ENCODE measurements at places on chromosomes 11 and 22. TPM values are rescaled to one million over a fixed set of nuclear protein-coding genes. Genes with fewer than 3 reads are reported as not detected.

Gene IGSF22
- not detected for total RNA-seq

Gene FADS3
- 118 TPM for total RNA-seq

Gene PIWIL4
- total RNA-seq = 1.2 TPM

Gene KCNJ1
- not detected for total RNA-seq

Gene TMPRSS5
- total RNA-seq = 1.6 TPM

- H3K27ac ChIP-seq = no peak overlapping the region
- peaks cover 8% of the 10 kb centered on the region for H3K4me1 ChIP-seq
- no peak for DNase-seq
- H3K27me3 ChIP-seq = peaks cover 33% of the 10 kb centered on the region
- no peak overlapping the region for H3K4me3 ChIP-seq
Observed at GRCh38 chr11:119352857-119353260, 6.4 kb upstream of the MFRP start.

GRCh38 chr11:122230385-122230755 lies 114.4 kb upstream of the BLID start:
- H3K4me3 ChIP-seq = no peak overlapping the region
- H3K27me3 ChIP-seq = peaks cover 15% of the 10 kb centered on the region
- H3K36me3 ChIP-seq = no peaks in the 10 kb centered on the region
- peaks cover 7% of the 10 kb centered on the region for H3K4me1 ChIP-seq

- peaks cover 16% of the 10 kb centered on the region for H3K4me1 ChIP-seq
- no peaks in the 10 kb centered on the region for H3K36me3 ChIP-seq
- H3K27ac ChIP-seq = no peak overlapping the region
- H3K27me3 ChIP-seq = peaks cover 9% of the 10 kb centered on the region
- peak overlapping the region; percentile 18 for H3K4me3 ChIP-seq
- DNase-seq = no peak
Observed at GRCh38 chr11:63918507-63919191, 1.7 kb upstream of the RCOR2 start.

GRCh38 chr11:2305140-2305778 lies 3.4 kb downstream of the TSPAN32 start:
- peak overlapping the region; percentile 99 for H3K27ac ChIP-seq
- H3K27me3 ChIP-seq = no peaks in the 10 kb centered on the region
- no peaks in the 10 kb centered on the region for H3K36me3 ChIP-seq

DNA sequence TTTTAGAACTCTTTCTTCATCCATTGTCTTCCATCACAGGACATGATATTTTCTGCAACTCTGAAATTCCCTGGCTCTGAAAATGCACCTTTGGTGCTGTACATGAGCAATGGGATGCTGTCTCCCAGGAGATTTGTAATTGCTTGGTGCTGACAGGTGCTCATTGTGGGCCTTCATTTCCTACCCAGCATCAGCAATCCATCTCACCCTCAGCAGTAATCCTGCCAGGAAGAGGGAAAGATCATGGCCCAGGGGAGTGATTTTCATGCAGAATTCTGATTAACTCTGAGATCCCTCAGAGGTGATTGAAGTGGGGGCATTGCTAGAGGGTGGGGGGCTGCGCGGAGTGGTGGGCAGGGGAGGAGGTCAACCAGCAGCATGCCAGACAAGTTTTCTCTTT lies 651.7 kb downstream of the NELL1 start:
- H3K4me3 ChIP-seq = no peak overlapping the region
- H3K27ac ChIP-seq = no peak overlapping the region
- no peak for DNase-seq
- no peaks in the 10 kb centered on the region for H3K27me3 ChIP-seq
- no peaks in the 10 kb centered on the region for H3K4me1 ChIP-seq
- H3K36me3 ChIP-seq = no peaks in the 10 kb centered on the region

- peaks cover 2% of the 10 kb centered on the region for H3K4me1 ChIP-seq
- peaks cover 22% of the 10 kb centered on the region for H3K27me3 ChIP-seq
- no peak overlapping the region for H3K4me3 ChIP-seq
- no peaks in the 10 kb centered on the region for H3K36me3 ChIP-seq
Observed at GRCh38 chr11:117833401-117833891, 8.9 kb upstream of the FXYD2 start.

GRCh38 chr11:43489869-43490465 lies 131.2 kb downstream of the TTC17 start:
- no peaks in the 10 kb centered on the region for H3K27me3 ChIP-seq
- H3K27ac ChIP-seq = no peak overlapping the region
- H3K4me3 ChIP-seq = no peak overlapping the region
- peaks cover 44% of the 10 kb centered on the region for H3K36me3 ChIP-seq
- DNase-seq = no peak

DNA sequence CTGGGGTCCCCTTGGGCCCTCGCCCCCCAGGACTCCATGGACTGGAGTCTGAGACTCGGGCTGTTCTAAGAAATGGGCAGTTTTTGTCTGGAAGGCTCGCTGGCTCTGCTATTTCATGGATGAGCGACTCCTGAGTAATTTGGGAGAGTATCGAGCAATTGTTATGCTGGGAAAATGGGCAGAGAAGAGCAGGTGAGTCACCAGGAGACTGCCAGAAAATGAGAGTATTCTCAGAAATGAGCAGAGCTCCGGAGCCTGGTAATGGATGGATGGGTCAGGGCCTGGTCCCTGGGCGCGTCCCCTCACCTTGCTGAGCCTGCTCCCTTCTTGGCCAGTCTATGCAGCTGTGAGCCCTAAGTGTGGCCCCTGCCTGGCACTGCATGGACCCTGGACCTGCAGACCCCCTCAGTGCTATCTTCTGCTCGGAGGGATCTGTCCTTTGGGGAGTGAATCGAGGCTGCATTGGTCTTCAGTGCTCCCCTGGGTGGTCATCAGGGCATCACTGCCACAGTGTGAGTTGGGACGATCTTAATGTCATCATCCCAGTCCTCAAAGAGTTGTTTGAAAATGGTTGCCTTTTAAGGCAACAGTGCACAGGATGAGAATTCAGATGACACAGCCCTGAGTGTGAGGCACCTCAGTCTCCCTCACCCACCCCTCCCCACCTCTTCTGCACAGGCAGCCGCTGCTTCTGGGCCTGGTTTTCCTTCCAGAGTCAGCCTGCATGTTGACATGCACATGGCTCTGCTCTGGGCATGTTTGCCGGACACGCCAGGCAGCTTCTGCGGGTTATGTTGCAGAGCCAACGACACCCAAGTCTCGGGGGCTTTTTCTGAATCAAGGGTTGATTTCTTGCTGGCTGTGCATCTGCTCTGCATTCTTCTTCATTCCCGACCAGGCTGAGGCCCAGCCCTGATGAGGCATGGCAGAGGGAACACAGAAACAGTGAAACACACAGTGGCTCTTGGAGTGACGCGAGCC lies 519.0 kb downstream of the TBC1D22A start:
- H3K27me3 ChIP-seq = no peaks in the 10 kb centered on the region
- H3K4me3 ChIP-seq = no peak overlapping the region
- DNase-seq = no peak
- H3K27ac ChIP-seq = no peak overlapping the region

GRCh38 chr11:33772300-33772699 lies 2.0 kb downstream of the FBXO3 start:
- peak overlapping the region; percentile 58 for H3K4me3 ChIP-seq
- no peak for DNase-seq
- no peak overlapping the region for H3K27ac ChIP-seq
- peaks cover 25% of the 10 kb centered on the region for H3K4me1 ChIP-seq

GRCh38 chr11:129146191-129146590 lies 45.9 kb downstream of the ARHGAP32 start:
- no peaks in the 10 kb centered on the region for H3K27me3 ChIP-seq
- H3K36me3 ChIP-seq = peaks cover 12% of the 10 kb centered on the region
- H3K27ac ChIP-seq = peak overlapping the region; percentile 56
- peaks cover 55% of the 10 kb centered on the region for H3K4me1 ChIP-seq
- H3K4me3 ChIP-seq = no peak overlapping the region

DNA sequence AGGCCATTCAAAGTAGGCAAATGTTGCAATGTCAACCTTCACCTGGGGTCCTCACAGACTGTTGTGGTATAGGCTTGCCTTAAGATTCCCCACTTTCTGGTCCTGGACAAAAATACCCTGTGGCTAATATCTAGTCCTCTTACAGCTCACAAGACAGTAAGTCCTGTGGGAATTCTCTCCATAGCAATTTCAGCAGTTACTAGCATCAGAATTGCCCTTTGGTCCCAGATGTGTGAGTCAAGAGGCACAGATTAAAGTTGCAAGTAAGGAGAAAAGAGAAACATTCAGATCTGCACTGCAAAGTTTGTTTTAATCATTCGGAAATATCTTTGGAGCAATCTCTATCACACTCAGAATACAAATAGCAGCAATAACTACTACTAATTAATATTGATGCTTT lies 420.2 kb downstream of the NTM start:
- no peak overlapping the region for H3K27ac ChIP-seq
- peaks cover 48% of the 10 kb centered on the region for H3K27me3 ChIP-seq
- no peaks in the 10 kb centered on the region for H3K36me3 ChIP-seq

- DNase-seq = no peak
- peaks cover 58% of the 10 kb centered on the region for H3K27me3 ChIP-seq
- H3K27ac ChIP-seq = no peak overlapping the region
- H3K36me3 ChIP-seq = no peaks in the 10 kb centered on the region
Observed at GRCh38 chr11:31986201-31986889, 104.5 kb upstream of the RCN1 start.

- no peaks in the 10 kb centered on the region for H3K36me3 ChIP-seq
- H3K4me1 ChIP-seq = no peaks in the 10 kb centered on the region
- H3K27me3 ChIP-seq = peaks cover 28% of the 10 kb centered on the region
- no peak overlapping the region for H3K4me3 ChIP-seq
- DNase-seq = no peak
- no peak overlapping the region for H3K27ac ChIP-seq
Observed at GRCh38 chr11:111412293-111412692, 33.2 kb upstream of the POU2AF1 start.

DNA sequence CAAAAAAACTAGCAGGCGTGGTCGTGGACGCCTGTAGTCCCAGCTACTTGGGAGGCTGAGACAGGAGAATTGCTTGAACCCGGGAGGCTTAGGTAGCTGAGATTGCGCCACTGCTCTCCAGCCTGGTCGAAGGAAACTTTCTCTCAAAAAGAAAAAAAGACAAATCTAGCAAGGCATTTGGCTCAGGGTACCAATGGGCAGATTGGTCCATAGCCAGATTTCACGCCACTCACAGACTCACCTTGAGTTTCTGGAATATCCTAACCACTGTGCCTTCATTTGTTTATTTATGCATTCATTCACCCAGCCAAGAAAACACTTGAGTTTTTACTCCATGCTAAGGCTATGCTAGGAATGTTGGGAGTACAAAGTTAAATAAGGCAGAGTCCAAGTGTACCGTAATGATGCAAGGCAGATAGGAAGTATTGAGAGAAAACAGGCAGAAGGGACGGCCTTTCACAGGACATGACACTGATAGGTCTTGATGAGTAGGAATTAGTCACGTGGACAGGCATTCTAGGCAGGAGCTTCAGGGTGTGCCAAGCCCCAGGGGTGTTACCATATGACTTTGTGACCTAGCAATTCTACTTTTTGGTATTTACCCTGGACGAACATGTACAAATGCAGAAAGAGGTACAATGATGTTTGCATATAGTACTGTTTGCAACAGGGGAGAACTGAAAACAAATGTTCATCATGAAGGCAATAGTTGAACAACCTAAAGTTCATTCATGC lies 3.0 kb upstream of the PACSIN3 start:
- no peaks in the 10 kb centered on the region for H3K36me3 ChIP-seq
- H3K27ac ChIP-seq = peak overlapping the region; percentile 90
- no peak for DNase-seq

DNA sequence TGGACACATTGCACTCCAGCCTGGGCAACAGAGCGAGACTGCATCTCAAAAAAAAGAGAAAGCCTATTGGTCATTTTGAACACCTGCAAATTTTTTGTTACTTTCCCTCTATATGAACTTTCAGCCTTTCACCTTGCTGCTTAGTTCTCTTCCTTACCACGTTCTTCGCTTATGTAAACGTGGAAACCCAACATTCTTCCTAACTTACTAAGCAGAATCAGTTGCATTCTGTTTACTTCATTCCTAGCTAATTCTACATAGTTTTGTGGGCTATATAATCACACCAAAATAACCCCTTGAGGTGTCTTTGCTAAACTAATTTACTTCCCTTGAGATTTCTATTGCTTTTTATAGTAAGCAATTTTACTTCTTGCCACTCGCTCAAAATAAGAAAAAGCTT lies 23.2 kb downstream of the MS4A4A start:
- no peak overlapping the region for H3K4me3 ChIP-seq
- no peak for DNase-seq
- no peak overlapping the region for H3K27ac ChIP-seq
- no peaks in the 10 kb centered on the region for H3K36me3 ChIP-seq
- no peaks in the 10 kb centered on the region for H3K27me3 ChIP-seq

- no peak overlapping the region for H3K4me3 ChIP-seq
- no peak for DNase-seq
- peaks cover 78% of the 10 kb centered on the region for H3K27me3 ChIP-seq
Observed at GRCh38 chr11:120261321-120261720, 21.4 kb downstream of the POU2F3 start.

- no peak for DNase-seq
- H3K27ac ChIP-seq = peak overlapping the region; percentile 18
- peaks cover 9% of the 10 kb centered on the region for H3K36me3 ChIP-seq
- no peaks in the 10 kb centered on the region for H3K27me3 ChIP-seq
Observed at GRCh38 chr11:93498641-93499040, 44.5 kb downstream of the SMCO4 start.

DNA sequence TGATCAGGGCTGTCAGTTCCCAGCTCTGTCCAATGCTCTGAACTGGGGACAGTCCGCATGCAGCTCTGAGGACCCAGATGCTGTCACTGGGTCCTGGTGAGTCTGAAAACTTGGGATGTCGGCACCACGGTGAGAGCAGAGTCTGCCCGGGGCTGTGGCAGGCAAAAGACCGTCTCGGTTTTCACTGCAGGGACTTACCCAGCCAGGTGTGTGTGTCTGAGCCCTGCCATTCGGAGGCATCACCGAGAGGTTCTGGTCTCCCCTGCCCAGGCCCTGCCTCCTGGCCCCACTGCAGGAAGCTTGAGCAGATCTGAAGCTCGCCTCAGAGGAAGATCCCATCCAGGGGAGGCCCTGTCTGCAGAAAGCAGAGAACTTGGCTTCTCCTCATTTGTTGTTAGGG lies 5.2 kb downstream of the TP53AIP1 start:
- H3K27ac ChIP-seq = no peak overlapping the region
- no peaks in the 10 kb centered on the region for H3K4me1 ChIP-seq
- DNase-seq = no peak

DNA sequence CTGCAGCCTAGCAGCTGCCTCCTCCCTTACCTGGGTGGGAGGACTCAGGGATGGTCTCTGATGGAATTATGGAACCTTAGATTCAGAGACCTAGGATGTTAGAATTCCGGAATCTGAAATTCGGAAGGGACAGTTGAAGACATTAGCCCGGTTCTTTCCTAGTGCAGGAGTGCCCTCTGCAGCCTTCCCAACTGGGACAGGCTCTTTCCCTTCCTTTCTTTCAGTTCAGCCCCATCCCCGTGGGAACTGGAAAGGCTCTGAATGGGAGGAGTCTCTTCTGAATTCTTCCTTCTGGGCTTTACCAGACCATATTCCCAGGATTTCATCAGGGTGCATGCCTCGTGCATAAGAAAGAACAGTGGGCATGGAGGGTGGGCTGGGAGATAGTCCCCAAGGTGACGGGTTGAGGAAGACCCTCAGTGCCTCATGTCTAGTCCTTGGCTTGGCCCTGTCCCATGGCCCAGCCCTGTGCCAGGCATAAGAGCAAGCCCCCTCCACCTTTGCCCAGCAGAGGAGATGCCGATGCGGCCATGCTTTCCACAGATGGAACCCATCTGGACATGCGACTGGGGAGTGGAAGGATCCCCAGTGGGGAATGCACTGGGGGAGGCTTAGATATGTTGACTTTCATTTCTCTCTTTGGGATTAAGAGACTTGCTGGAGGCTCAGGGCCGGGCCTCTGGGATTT lies 14.4 kb downstream of the DNAJB13 start:
- H3K4me1 ChIP-seq = peaks cover 13% of the 10 kb centered on the region
- no peaks in the 10 kb centered on the region for H3K27me3 ChIP-seq
- no peaks in the 10 kb centered on the region for H3K36me3 ChIP-seq
- H3K4me3 ChIP-seq = no peak overlapping the region

- no peak overlapping the region for H3K4me3 ChIP-seq
- no peaks in the 10 kb centered on the region for H3K4me1 ChIP-seq
- H3K36me3 ChIP-seq = no peaks in the 10 kb centered on the region
- H3K27me3 ChIP-seq = no peaks in the 10 kb centered on the region
Observed at GRCh38 chr11:33490842-33491370, 209.7 kb downstream of the C11orf91 start.

All from osteocyte (in vitro differentiated cells).